Stimulated activated CD8-positive, alpha-beta memory T cell treated with anti-CD3 and anti-CD28 coated beads, Interleukin-7, amount 100 ng/mL, for 1 hour (primary cell): ENCODE measurements at places on chromosomes 5 and 9.

DNA sequence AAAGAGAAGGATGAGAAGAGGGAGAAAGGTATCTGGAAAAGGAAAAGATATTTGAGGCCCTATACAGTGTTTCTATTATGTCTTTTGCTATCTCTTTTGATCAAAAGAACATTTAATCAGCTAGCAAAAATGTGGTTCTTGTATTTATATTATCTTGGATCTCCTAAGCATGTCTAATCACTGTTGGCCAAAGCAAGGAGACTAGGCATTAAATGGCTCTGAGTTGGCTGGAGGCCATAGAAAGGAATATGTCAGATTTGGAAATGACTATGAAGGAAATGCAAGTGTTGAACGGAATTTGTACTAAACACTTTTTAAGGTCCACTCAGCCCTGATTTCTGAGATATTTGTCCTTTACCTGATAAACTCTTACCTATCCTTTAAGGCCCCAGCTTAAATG is 22.4 kb upstream of the THG1L start:
- no peak for DNase-seq

DNA sequence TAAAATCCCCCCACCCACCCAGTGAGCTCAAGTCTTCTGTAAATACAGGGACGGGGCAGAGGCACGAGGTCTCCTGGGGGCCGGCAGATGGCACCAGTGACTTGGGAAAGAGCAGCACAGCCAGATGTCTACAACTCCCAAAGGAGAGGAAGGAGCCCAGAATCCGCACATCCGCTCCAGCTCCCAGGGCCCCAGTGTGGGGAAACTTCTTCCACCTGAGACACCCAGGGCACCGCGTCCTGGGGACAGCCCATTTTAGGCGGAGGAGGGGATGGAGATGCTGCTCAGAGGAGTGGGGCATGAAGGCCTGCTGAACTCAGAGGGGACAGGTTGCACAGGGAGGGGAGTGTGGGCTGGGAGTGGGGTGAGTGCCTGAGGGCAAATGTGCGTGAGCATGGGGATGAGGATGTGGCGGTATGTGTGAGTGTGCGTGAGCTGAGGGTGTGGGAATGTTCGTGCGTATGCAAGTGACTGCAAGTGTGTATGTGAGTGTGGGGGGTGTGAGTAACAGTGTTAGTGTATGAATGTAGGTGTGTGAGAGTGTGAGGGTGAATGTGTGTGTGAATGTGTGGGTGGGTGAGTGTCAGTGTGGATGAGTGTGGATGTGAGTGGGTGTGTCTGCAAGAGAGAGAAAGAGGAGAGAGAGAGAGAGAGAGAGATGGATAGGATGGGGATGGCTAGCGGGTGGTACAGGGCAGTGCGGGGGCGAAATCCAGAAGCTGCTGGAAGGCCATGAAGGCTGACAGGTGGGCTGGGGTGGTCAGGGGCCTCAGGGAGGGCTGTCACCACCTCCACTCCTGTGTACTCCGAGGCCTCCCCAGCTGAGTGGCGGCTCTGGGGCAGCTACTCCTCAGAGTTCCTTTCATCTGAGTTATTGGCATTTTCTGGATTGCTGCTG is 63.5 kb downstream of the DUSP1 start:
- no peak for DNase-seq

DNA sequence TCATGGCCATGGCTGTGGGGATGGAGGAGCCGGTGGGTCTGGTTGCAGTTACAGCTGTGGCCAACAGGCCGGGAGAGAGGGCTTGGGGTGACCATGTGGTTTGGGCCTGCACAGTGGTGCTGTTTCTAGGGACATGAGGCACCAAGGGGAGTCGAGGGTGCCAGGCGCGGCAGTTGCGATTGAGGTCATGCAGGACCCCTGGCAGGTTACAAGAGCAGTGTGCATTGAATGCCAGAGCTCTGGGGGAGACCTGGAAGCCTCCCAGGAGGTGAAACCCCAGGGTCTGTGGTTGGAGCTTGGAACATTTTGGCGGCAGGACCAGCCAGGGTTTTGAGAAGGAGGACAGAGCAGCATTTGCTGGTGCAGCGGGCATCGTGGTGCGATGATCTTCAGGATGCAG is 21.7 kb downstream of the RXRA start:
- no peak for DNase-seq

DNA sequence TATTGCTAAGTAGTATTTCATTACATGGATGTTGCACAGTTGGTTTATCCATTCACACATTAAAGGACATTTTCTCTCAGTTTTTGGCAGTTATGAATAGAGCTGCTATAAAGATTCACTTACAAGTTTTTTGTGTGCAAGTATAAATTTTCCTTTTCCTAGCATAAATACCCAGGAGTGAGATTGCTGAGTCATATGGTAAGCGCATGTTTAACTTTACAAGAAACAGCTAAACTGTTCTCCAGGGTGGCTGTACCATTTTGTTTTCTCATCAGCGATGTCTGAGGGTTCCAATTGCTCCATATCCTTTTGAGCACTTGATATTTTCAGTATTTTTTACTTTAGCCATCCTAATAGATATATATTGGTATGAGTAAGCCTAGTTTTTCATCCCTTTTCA is 16.4 kb upstream of the ABCA1 start:
- no peak for DNase-seq

DNA sequence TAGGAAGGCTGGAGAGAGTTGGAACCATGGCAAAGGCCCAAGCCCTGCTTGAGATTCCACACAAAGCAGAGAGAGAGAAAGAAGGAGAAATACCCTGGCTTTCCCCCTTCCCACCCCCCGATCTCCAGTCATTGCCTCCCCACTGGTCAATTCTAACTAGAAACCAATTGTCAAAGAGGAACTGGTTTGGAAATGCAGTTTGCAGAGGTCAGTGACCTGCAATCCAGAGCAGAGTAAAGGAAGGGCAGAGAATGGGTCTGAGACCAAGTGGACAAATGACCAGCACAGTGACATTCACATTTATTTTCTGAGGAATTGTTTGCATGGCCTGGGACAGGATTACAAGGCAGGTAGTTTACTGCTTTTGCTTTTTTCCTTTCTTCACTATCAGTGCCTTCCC is 37.5 kb upstream of the ZFYVE16 start:
- no peak for DNase-seq

GRCh38 chr9:79014929-79015699 is 556.7 kb upstream of the TLE4 start:
- no peak for DNase-seq

- DNase-seq, result no peak
These were observed 30.8 kb downstream of the F2R start for GRCh38 chr5:76746677-76747076.
